ENCODE measurements at places on chromosomes 2 and 18.

DNA sequence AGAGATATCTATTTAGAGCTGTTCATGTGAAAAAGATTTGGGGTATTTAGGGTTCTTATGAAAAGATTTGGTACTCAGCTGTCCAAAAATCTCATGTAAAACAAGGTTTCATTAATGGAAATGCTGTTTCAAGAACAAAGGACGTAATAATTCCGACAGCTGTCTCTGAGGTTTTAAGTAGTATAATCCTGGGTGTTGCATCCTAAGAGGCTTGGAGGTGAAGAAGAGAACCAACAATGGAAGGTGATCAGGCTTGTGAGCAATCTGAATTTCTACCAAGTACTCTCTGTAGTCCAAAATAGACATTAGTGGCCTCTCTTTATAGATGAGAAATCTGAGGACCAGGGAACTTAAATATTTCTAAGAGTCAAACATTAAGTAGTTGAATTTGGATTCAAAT is 205.1 kb downstream of the BABAM2 start:
- DNase-seq, result no peak

DNA sequence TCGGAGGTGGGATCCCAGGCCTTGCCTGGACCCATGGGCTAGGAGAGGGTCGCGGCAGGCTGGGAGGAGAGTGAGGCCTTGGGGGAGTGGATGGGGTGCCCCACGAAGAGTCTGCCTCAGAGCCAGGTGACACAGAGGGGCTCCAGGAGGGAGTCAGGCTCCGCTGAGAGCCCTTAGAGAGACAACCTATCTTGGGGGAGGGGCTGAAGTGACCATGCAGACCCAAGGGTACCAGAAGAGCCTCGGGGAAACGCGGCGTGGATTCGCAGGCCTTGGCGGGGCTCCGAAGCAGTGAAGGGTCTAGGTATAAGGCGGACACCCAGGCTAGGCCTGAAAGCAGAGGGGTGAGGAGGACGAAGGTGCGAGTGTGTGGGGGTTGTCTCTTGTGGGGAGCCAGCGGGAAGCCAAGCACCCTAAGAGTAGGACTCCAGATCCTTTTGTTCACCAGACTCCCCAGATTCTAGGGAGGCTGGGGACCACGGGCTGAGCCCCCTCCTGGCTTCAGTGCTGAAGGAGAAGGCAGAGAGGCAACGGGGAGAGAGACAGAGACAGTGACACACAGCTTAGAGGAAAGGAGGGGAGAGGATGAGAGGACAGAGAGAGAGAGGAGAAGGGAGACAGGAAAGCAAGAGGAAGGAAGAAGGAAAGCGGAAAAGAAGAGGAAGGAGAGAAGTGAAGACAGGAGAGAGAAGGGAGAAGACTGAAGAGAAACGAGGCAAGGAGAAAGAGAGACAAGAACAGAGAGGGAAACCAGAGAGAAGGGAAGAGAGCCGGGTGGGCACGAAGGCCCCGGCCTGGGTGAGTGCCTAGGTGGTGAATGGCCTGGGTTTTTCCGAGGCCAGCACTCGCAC is 1.1 kb upstream of the HOXD11 start:
- DNase-seq, result no peak

DNA sequence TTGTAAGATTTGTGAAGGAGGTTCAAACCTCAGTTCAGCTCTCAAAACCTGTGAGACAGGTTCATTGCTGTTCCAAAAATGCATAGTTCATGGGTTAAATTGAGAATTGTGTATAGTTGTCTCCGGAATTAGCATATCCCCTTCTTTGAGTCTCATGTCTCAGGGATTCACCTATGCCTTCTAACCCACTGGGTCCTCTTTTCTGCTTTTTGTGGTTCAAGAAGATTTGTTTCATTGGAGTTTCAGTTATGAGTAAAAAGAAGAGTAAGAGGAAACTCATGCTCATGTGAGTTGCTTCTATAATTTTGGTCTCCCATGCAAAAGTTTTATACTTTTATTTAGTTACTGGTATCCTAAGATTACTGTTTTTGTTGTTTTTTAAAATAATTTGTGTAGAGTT is 1219.8 kb upstream of the ZEB2 start:
- no peak for DNase-seq

DNA sequence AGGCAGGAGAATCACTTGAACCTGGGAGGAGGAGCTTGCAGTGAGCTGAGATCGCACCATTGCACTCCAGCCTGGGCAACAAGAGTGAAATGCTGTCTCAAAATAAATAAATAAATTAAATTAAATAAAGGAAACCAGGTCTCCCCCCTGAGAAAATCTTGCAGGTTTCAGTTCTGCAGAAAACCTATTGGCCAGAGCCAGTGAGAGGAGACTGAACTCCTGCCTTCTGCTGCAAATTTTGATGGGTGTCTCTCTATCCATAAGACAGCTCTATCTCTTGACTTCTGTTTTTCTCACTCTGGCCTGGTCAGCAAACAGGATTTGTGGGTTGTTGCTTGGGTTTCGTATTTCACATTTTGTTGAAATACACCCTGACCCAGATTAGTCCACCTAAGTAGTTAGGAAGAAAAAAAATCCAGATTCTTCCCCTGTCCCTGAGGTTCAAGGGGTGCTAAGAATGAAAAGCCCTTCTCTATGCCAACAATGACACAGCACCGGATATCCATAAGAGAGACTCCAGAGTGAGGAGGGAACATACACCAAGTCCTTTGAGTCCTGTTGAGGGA is 86.7 kb upstream of the MAP4K4 start:
- no peak for DNase-seq

DNA sequence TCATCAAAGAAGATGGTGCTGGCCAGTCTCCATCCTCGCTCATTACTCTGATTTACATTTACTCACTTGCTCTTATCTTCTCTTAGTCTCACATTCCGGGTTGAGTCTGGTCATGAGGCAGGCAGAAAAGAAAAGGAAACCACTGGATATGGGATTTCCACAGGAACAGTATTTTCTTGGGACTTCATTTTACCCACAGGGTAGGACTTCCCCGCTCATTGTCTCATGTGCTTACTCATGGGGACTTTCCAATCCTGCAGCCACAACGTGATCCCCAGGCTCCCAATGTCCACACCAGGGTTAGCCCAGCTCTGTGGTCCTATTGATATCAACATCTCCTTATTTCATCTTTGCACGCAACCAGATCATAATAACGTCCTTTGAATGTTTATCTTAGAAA is 373.8 kb downstream of the TMEM182 start:
- DNase-seq, result no peak

- DNase-seq, result no peak
These were observed 18.3 kb downstream of the TTC32 start for GRCh38 chr2:19883486-19883885.

DNA sequence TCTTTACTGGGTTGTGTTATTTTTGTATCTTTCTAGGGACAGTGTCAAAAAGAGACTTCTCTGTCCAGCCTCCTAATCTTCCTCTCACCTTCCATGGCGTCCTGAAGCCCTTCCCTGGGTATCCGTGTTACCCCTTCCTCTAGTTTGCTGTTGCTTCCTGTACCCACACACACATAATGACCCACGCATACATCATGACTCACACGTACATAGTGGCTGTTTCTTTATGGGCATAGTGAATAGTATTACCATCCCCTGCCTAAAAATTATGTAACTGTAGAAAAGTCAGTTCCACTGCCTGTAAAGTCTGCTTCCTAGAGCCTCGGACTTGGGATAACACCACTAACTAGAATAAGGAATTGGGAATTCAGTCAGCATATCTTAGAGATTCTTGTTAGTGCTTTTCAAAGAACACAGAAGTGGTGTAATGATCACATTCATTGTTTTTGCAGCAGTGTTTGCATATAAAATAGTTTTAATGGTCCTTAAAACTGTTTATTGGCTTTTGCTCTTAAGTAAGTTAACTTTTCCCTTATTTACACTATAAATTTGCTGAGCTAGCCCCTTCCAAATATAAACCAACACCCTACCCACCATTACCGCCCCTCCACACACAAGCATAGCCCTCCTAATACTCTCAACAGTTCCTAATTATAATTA is 308.4 kb upstream of the RAB12 start:
- DNase-seq, result no peak

DNA sequence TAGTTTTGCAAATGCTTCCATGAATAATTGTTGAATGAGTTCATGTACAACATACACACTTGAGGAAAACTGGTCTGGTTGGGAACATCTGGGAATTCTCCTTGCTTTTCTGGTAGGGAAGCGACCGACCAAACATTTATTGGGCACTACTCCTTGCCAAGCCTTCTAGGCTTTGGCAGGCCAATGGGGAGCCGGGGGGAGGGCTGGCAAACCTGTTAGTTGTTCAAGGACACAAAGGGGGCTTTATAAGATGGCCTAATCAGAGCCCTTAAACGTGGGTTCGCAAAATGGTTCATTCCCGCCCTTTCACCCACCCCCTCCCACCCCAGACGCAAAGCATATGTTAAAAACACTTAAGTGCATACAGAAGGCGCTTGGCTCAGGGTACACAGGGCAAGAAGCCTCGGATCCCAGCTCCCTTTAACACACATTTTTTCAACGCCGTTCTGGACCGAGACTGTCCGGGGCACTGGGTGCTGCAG is 844 bp upstream of the VSNL1 start:
- DNase-seq, result no peak

GRCh38 chr2:234579231-234579962 is 82.5 kb upstream of the ARL4C start:
- DNase-seq, result no peak

DNA sequence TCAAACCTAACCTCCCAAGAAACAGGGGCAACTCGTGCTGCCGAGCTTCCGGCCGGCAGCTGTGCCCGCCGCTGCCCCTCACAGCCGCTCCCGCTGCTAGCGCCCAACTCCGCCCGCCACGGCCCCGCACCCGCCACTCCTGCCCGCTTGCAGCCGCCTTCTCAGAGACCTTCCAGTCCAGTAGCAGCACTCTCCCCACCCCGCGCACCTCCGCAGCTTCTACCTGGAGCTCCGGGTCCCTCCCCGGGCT is 722 bp upstream of the C2orf15 start:
- DNase-seq, result no peak

DNA sequence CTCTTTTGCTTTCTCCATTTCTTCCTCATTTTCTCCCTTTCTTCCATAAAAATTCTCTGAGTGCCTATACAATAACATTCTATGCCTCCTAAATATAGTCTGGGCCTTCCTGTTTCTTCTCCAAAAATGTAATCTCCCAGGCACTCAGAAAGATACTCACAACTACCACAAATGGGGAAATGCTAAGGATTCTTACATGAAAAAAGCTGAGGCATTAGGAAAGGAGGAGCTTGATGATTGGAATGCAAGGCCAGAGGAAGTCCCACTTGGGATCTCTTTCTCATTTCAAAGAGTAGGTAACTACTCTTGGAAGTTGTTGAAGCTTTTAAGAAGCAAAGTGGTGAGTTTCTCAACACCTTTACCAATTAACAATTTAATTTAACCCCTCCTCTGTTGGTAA is 3.4 kb downstream of the VSNL1 start:
- DNase-seq, result no peak

- no peak for DNase-seq
These were observed 7.5 kb downstream of the WDPCP start for GRCh38 chr2:63580651-63581297.

GRCh38 chr2:75606761-75607399 is 39.7 kb upstream of the MRPL19 start:
- no peak for DNase-seq

DNA sequence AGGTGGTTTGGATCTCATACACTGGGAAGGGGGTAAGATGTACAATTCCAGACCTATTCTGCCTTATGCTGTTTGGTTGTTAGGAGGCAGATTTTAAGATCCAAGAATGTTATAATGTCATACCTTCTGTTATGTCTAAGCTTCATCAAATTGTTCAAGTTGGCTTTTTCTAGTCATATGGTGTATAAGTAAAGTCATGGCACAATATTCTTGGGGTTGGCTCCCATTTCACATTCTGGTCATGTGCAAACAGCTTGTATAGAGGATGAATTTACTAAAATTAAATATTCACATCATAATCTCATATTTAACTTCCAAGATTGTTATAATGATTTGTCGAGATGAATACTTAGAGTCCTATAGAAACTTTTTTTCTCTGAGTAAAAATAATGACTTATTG is 424.9 kb upstream of the HNMT start:
- DNase-seq, result no peak

- DNase-seq, result no peak
These were observed 1.2 kb upstream of the NPAS2 start for GRCh38 chr2:100818606-100819369.

DNA sequence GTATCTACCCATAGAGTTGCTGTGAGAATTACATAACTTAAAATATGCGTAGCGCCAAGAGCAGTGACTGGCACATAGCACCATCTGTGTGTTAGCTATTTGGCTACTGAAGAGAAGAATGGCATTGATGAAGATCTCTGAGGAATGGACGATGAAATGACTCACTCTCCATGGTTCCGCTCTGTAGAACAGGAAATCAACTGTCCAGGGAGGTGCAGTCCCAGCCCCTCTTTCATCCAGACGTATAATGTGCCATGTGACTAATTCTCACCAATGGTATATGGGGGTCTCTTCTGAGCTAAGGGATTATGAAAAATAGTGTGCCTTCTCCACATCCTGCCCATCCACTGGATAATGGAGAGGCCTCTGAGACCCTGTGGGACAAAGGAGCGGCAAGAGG is 254.8 kb downstream of the CYP26B1 start:
- DNase-seq, result no peak

GRCh38 chr2:126752876-126753275 is 96.9 kb downstream of the GYPC start:
- DNase-seq, result no peak

All from stimulated activated CD4-positive, alpha-beta T cell treated with anti-CD3 and anti-CD28 coated beads, Interleukin-1b, Interleukin-23, amount 100 ng/mL, for 4 hours (primary cell).